ENCODE measurements at places on chromosomes 4 and X.

- peak; percentile 53 for DNase-seq
These were observed 3.1 kb downstream of the MAMLD1 start for GRCh38 chrX:150365990-150366911.

DNA sequence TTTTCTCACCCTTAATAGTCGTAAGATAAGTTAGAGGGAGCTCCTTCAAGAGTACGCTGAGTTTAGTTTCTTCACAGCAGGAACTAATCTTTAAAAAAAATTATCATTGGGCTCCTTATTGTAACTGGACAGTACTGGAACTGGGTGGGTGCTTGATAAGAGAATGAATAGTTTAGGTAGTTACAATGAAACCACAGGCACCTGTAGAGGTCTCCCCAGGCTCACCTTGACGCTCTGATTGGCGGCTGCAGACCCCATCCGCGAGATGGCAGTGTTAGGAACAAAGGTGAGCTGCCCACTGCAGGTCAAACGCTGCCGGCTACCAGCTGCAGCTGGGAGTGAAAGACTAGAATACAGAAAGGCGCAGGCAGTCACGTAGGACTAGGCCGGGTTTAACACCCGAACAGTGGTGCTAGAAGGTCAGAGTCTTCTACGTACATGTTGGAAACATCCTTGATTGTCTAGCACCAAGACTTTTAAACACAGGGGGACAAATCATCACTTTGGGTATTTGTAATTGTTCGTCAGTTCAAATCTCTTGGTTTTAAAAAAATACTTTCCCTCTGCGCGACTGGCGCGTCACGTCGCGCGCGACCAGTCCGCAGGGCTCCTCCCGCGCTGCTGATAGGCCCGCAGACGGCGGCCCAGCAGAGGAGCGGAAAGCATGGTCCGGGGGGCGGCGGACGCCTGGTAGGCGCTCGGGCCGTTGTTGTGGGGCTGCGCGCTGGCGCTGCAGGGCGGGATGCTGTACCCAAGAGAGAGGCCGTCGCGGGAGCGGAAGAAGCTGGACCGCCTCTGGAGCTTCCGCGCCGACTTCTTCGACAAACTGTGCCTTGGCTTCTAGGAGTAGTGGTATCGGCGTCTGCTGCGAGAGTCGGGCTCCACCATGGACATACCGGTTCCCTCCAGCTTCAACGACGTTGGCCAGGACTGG, 45.6 kb downstream of the SMARCA5 start:
- peak; percentile 62 for DNase-seq

DNA sequence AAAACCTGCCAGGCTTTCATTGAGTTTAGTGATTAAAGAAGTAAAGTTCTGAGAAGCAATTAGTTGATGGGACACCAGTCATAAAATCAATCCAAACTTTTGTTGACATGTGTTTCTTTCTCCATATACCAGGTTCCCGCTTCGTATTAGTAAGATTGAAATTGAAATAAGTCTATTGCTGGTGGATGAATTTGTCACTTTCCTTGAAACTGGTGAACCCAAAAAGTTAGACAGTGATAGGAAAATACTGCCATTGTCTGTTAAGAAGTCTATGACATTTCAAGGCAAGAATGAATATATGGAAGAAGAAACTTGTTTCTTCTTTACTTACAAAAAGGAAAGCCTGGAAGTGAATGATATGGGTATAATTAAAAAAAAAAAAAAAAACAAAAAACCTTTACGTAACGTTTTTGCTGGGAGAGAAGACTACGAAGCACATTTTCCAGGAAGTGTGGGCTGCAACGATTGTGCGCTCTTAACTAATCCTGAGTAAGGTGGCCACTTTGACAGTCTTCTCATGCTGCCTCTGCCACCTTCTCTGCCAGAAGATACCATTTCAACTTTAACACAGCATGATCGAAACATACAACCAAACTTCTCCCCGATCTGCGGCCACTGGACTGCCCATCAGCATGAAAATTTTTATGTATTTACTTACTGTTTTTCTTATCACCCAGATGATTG, at the start of gene CD40LG:
Gene CD40LG (plus strand): TSS at position 482 of the 684 bp plus-strand sequence. CDS start 91 bp downstream, at position 573.
- DNase-seq = no peak

GRCh38 chrX:53714580-53715345, 28.2 kb upstream of the HUWE1 start:
- no peak for DNase-seq

- no peak for DNase-seq
These were observed 1573.6 kb downstream of the TECRL start for GRCh38 chr4:62835631-62836030.
